HepG2 (cell line): ENCODE measurements at places on chromosomes 2 and 18. TPM values are rescaled to one million over a fixed set of nuclear protein-coding genes. Genes with fewer than 3 reads are reported as not detected.

GRCh38 chr2:209451209-209451834 is 27.5 kb downstream of the MAP2 start:
- no peak for DNase-seq

DNA sequence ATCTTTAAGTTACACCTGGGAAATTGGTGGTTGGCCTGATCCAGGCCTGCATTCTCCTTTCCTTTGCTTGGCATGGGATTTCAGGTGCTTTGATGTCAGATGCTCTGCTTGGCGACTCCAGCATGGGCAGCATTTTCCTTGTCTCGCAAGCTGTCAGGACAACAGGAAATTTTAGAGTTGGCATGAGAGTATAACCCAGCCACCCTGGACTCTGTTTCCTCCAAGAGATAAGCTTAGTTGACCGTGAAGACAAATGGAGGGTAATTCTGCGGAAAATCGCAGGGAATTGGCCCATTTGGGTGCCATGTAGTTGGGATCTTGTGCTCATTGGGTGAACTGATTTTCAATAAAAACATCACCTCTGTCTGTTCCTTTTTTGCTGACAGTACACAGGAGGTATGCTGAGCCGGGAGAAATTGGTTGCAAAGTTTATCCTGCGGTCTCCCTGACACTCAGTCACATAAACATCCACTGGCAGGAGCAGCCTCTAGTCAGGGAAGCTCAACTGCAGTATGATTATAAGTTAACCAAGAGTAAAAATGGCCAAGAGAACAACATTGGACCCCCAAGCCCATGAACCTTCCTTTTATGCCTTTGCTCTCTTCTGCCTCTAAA is 409.9 kb downstream of the SETBP1 start:
- DNase-seq, result no peak

DNA sequence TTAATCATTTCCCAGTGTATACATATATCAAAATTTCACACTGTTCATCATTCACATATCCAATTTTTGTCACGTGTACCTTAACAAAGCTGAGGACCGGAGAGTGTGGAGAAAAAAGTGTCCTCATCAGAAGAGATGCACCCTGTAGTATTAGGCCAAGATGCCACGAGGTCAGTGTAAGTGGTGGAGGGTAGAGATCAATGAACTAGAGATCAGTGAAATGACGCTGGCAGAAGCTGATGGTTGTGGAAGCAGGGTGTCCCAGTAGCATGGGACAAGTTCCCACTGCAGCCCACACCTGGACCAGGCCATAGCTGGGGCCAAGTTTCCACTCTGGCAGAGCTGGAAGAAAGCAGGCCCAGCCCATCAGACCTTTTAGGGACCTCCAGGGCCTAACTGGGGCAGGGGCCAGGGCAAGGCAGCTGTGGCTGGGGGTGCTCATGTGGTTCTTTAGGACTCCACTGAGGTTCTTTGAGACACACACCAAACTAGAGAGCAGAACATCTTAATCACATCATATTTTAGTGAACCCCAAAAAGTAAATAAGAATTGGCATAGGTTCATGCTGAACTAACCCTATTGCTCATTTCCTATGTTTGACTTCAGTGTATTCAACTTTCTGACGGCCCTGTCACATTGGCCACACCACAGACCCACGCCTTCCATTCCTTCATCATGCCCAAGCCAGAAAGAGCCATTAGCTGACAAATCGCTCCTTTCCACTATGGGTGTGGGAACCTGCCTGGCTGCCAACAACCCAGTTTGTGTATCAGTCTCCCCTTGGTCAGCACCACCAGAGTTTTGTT is 21.6 kb upstream of the GPR55 start:
- DNase-seq, result no peak

DNA sequence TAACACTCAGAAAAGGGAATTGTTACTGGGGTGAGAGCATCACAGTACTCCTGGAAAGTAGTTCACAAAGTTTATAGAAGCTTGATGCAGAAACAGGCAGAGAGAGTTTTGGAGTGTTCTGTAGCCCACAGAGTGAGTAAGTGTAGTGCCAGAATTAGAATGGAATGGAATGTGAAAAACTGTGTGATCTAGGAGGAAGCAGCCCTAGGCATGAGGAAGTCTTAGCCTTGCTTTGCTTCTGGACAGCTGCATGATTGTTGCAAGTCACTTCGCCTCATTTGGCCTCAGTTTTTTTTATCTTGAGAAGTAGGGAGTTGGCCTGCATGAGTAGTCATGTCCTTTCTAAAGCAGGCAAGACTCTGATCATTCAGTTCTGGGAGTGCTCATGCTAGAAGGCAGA is 10.9 kb downstream of the SERPINB12 start:
- no peak for DNase-seq

GRCh38 chr18:76252139-76252538 is 242.9 kb downstream of the ZNF516 start:
- no peak for DNase-seq

DNA sequence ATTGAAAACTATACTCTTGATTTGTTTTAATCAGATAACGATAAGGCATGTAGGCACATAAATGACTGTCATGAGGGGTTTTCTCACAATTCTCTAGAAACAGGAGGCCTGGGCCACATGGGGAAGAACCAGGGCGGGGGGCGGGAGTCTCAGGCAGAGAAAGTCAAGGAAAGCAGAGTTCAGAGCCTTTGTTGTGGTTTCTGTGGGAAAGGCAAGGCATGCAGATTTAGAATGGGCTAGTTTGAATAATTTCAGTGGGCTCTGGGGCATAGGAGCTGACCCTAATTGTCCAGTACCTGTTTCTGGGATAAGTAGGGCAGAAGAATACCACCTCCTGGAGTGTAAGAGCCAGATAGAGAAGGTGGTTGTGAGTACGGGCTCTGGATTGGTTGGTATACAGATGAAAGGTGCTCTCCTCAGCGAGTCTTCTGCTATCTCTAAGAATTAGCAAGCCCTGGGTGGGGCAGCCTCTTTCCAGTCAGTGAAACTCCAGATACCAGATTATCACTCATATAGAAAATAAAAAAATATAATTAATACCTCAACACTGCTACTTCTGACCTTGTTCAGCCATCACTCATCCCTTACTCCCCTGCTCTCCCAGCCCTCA is 41.5 kb upstream of the CYRIA start:
- no peak for DNase-seq

GRCh38 chr18:34913837-34914661 is 127.2 kb upstream of the MAPRE2 start:
- DNase-seq, result peak; percentile 97

DNA sequence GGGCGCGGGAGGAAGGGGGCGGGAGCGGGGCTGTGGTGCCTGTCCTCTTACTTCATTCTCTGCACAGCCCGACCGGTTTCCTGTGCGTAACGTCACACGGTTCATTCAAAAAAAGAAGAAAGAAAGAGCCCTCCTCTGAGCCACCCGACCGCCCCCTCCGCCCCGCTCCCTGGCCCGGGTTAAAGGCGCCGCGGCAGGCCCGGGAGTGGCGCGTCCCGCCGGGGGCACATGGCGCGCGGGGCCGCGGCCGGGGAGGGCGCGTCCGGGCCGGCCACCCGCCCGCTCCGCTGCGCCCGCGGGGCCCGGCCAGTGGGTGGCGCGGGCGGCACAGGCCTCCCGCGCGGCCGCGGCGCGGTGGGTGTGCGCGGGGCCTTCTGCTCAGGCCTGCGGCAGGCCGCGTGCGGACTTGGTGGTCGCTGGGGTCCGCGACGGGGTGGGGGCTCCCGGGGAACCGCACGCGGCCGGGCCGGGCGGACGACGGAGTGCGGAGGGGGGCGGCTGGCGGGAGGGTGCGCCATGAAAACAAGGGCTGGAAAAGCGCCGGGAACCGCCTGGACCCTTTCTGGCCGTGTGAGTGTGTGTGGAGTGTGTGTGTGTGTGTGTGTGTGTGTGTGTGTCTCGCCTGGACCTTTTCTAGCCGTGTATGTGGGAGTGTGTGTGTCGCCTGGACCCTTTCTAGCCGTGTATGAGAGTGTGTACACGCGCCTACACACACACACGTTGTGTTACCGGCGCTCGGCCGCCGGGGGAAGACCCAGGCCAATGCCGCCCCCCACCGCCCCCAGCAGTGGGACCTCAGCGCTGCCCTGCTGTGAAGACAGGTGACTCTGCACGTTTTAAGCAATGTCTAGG is 780 bp upstream of the BCL2 start:
- DNase-seq, result peak; percentile 61

DNA sequence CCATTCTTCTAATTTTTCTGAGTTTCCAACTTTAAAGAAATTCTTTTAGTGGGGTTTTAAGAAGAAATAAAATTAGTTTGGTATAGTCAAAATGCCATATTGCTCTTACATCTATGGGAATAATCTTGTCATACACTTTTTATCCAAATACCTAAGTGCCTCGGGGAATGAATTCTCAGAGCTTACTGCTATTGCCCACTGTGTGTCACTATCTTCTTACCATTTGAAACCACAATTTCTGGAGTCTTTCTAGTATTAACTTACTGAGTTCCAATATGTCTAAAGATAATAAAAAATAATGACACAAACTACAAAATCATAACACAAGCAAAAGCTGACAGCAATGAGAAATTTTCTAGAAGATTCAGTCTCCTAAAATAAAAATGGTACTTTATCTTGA is 23.7 kb upstream of the DNAH6 start:
- DNase-seq, result no peak

DNA sequence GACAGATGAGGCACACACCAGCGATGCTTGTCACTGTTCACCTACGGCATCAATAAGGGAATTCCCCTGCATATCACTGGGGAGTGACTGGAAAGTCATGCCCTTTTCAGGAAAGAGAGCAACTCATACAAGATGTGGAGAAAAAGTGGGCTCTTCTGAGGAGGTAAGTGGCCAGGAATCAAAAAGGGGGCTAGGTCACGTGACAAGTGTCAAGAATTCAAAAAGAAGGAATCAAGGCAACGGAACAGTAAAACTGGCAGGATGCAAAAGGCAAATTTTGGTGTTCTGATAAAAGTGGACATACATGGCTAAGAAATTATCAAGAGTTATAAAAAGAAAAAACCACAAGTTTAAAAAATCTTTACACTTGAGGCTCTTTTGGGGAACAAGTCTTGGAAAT is 190.7 kb upstream of the ACAA2 start:
- no peak for DNase-seq

GRCh38 chr18:4839639-4840038 is 357.4 kb downstream of the AKAIN1 start:
- DNase-seq, result no peak

GRCh38 chr2:165277295-165277694 is 38.1 kb downstream of the SCN2A start:
- no peak for DNase-seq

GRCh38 chr2:96934831-96935540 is 51.4 kb downstream of the FAM178B start:
- DNase-seq, result no peak

GRCh38 chr2:148696985-148697384 is 52.4 kb downstream of the EPC2 start:
- no peak for DNase-seq

GRCh38 chr2:106719222-106719621 is 166.7 kb downstream of the ST6GAL2 start:
- no peak for DNase-seq

- DNase-seq, result no peak
Measured at GRCh38 chr2:47531378-47532042, 128.6 kb downstream of the MSH2 start.

DNA sequence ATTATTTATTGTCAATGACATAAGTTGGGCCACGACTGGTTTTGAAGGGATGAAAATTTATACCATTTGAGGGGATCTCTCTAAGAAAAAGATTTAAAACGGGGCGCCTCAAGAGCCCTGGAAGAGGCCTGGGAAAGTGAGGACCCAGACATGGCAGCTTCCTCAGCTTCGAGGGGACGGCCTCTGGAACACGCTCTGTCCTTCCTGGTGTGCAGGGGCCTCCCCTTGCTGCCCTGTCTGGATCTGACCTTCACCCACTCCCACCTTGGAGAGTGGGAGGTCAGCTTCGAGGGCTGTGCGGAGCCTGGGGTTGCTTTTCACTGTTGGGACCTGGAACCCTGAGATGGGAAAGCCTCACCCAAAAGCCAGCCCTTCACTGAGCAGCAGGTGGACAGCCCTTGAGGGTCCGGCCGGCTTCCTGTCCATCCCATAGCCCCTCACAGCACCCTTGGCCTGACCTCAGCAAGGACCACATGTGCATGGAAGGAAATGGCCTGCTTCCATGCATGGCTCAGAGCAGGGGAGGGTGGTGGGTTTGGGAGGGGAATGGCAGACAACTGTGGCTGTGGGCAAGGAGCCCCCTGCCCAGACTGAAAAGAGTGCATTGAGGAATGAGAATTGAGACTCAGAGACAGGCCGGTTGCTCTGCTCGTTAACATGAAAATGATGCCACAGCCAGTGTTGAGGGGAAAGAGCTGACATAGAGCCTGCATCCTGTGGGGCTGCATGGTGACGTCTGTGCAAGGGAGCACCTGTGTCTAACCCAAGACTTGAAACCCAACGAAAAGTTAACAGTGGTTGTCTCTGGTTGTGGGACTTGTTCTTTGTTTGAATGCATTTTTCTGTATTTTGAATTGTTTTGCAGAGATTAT is 16.3 kb downstream of the FBLN7 start:
- no peak for DNase-seq

DNA sequence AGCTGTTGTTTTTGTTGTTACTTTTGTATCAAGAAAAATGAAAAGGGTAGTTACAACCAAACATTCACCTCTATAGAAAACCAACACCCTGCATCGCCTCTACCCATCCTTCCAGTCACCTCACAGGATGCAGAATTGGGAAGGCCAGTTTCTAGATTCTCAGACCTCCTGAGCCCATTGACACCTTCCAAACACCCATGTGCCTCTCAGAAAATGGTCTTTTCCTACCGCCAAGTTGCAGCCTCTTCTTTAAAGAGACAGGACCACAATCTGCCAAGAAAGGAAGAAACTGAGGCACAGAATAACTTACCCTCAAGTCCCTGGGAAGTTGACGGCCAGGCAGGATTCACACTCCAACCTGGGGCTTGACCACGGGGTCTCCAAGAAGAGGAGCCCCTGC is 101.4 kb downstream of the TNS1 start:
- DNase-seq, result no peak

DNA sequence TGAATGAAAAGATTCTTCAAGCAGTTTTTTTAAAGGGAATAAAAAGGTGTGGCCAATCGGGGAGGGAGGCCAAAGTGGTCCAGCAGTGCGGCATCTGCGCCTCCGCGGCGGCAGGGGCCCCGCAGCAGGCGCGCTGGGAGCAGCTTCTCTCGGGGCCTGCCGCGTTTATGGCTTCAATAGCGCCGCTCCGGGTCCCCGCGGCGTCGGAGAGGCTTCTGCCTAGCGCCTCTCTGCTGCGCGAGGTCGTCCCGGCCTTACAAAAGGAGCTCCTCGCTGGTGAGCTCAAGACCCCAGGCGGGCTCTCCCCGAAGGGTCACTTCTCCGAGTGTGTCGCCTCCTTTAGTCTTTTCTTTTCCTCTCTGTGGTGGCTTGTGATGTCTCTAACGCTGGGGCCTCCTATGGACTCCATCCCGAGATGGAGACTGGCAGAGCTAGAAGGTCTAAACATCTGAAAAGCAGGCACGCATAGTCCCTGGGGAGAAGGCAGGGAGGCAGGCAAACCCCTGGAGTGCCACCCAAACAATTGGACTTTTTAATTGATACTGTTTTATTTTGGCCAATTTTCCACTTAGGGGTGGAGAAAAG is 67.1 kb downstream of the SUMO1 start:
- DNase-seq, result no peak

GKN2 gene
- total RNA-seq, result not detected in 2 replicates

MYOM1 gene
- 0.46 and 1.0 TPM in 2 replicates for total RNA-seq

GREB1L gene
- 0.63 and 0.66 TPM in 2 replicates for total RNA-seq

ROCK1 gene
- 27.2 and 37.8 TPM in 2 replicates for total RNA-seq

MTCL1 gene
- total RNA-seq, result 1.5 and 3.1 TPM in 2 replicates

CD207 gene
- total RNA-seq, result 0.09 and 0.27 TPM in 2 replicates

ZNF514 gene
- 12.4 and 15.2 TPM in 2 replicates for total RNA-seq

POTEI gene
- 0.48 and 1.5 TPM in 2 replicates for total RNA-seq

TDRD15 gene
- 0.28 and 0.29 TPM in 2 replicates for total RNA-seq

TRIM54 gene
- 0.07 TPM in 1 of 2 replicates, not detected in the other for total RNA-seq
